ENCODE measurements at places on chromosomes 2 and 18.
A peak's percentile ranks its signal among the peaks of the same experiment; 100 is the strongest.

GRCh38 chr2:150212722-150213171, 274.7 kb downstream of the RND3 start:
- no peak for DNase-seq

DNA sequence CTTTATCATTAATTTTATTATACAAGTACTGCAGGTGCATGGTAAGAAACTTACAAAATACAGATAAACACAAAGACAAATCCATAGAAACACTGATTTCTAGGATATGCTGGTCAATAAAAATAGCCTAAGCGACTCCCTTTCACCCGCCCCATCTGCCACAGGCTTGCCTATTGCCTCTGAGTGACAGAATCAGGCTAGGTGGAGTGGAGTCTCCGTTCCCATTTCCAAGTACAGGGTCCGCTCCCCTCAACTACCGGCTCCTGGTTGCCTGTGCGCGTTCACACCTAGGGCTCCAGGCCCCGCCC, 201 bp upstream of the TRAPPC12 start:
- no peak for DNase-seq

- peak; percentile 37 for DNase-seq
Measured at GRCh38 chr2:234308813-234309195, 188.1 kb downstream of the ARL4C start.

- DNase-seq = no peak
Measured at GRCh38 chr2:197516393-197516761, 511 bp downstream of the MOB4 start.

GRCh38 chr2:95271381-95271971, 2.8 kb upstream of the PROM2 start:
- no peak for DNase-seq
